HEK293T (cell line): ENCODE measurements at places on chromosomes 4 and X.

- peak; percentile 52 for DNase-seq
These were observed 95.4 kb downstream of the COL25A1 start for GRCh38 chr4:109207061-109207460.

DNA sequence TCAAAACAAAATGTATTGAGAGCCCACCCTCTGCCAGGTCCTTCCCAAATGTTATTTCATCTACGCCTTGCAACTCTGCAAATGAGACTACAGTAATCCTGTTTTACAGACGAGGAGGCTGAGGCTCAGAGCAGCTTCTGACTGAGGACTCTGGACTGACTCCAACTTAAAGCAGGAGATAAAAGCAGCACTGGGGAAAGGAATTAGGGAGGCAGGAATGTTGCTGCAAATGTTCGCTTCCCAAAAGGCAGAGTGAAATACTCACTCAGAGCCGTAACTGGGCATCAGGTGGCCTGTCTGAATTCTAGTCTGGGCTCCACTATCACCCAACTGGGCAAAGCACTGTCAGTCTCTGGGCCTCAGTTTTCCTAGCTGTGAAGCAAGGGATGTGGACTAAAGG, 94.7 kb upstream of the SRD5A3 start:
- no peak for DNase-seq

DNA sequence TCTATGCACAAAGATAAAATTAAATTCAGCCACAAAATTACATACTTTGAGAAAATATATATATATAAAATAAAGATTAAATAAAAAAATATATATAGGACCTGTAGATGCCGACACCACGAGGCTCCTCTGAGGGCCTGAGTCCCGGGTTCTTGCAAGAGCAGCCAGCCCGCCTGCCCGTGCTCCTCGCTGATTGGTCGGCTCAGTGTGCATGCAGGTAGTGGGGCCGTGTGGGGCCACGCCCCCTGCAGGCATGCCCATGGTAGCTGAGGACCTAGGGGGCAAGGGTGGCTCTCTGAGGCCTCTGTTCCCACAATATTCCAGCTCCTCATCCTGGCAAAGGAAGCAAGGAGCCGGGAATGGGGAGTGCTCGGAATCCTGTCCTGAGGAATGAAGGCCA, 80.5 kb upstream of the AMELX start:
- no peak for DNase-seq

DNA sequence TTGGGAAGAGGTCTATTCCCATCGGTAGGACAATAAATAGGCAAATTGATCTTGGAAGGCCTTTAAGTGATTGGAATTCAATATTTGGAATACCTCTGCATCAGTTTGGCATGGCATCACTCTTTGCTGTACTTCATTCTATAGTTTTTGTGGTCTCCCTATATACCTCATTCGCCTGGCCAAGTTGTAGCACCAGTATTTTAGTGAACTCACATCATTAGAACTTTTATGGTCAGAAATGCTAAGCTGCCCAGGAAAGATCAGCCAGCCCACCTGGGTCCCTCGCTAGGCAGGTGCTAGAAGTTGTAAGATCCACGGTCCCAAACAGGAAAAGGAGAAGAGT, 40.3 kb downstream of the ZCCHC13 start:
- no peak for DNase-seq

DNA sequence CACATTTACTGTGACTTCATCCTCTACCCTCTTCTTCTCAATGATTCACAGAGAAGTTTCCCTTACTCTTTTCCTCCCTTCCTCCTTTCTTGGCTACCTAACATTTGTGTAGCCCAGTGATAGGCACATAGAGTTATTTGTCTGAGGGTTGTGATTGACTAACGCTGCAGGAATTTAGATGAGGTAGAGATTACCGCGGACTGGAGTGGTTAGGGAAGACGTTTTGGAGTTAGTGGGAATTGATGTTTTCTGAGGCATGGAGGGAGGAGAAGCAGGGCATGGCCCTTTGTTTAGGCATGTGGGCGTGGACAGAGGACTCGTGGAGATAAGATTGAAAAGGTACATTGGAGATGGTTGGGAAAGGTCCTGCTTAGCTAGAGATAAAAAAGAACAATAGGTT, 246.7 kb downstream of the GPAT3 start:
- DNase-seq = no peak

- no peak for DNase-seq
These were observed 15.0 kb upstream of the MTNR1A start for GRCh38 chr4:186570193-186570996.

DNA sequence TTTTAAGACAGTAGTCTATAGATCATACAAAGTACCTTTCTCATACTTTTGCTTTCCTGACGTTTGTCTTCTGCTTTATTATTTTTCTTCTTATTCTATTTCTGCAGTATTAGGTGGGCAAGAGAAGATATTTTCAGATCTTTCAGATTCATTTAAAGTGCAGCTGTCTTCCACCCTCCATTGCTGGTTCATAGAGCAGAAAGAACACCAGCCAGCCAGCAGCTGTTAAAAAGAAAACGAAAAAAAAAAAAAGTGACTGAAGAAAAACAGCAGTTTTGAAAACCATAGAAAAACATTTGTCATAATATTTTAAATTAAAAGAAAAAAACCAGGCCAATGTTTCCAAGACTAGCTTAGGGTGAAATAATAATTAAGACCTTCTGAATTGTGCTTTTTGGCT, 42.9 kb downstream of the SMAD1 start:
- DNase-seq = no peak

DNA sequence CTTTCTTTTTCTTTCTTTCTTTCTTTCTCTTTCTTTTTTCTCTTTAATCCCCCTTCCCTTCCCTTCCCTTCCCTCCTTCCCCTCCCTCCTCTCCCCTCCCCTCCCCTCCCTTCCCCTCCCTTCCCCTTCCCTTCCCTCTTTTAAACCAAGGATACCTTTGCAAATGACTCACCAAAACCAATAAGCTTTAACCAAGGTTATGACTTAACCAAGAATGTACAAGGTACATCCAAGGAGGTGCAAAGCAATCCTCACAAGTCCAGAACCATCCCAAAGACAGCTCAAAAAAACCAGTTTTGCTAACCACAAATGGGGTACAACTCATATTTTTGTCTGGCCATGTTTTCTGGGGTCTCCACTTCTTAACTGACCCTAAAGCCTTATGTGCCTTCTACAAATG, 174.7 kb upstream of the PPP1R2C start:
- no peak for DNase-seq

GRCh38 chr4:117874216-117874615, 160.1 kb upstream of the NDST3 start:
- no peak for DNase-seq

DNA sequence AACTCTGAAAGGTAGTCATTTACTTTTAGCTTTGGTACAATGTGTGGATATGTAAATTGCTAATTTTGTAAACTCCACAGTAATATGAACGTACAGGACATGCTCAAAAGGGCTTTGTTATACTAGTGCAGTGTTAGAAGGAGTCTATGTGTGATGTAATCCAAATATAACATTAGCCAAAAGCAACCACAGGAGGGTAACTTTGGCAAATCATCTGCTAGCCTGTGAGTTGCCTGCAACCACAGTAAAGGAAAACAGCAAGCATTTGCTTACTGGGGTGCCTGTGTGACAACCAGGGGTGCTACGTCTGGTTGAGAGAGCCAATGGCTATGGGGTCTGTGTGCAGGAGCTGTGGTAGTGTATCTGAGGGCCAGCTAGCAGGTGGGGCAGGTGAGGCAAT, 245.8 kb downstream of the ADAMTS3 start:
- no peak for DNase-seq

GRCh38 chr4:171846232-171846631, 33.0 kb downstream of the GALNTL6 start:
- DNase-seq = peak; percentile 56

- no peak for DNase-seq
These were observed 295.4 kb downstream of the PACRGL start for GRCh38 chr4:20995610-20996009.

- DNase-seq = no peak
These were observed 1.5 kb upstream of the NDNF start for GRCh38 chr4:121073672-121074381.

DNA sequence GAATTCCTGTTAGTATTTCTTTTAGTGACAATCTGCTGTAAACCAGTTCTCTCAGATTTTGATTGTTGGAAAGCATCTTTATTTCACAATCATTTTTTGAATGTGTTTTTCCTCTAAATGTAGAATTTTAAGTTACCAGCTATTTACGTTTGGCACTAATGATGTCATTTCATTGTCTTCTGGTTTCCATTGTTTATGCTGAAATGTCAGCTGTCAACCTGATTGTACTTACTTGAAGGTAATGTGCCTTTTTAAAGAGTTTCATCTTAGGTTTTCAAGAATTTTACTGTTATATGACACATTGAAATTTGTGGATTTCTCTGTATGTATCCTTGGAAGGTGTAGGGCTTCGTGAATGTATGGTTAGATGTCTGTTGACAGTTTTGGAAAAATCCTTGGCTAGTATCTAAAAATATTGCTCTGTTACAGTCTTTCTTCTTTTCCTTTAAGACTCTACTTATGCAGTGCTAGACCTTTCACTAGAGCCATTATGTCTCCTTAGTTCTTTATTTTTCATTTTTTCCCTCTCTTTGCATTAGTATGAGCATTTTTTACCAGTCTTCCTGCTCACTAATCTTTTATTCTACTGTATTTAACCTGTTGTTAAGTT, 30.4 kb downstream of the SMAD1 start:
- DNase-seq = no peak

DNA sequence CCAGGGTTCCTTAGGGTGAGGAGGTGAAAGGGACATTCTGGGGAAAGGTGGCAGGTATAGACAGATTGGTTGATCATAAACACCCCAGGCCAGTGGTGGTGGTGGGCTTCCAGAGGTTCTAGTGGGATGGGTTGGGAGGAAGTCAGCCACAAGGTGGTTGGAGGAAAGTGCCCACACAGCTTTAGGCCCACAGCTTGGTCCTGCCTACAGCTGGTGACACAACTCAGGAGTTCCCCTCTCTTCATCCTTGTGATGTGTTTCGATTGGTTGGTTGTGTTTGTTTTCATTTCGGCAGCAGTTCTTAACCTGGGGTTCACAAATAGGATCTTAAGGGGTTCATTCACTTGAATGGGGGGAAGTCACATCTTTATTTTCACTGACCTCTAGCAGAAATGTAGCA, 157.0 kb downstream of the TMEM164 start:
- no peak for DNase-seq

- peak; percentile 77 for DNase-seq
These were observed 55.5 kb downstream of the LUZP4 start for GRCh38 chrX:115344885-115345614.

DNA sequence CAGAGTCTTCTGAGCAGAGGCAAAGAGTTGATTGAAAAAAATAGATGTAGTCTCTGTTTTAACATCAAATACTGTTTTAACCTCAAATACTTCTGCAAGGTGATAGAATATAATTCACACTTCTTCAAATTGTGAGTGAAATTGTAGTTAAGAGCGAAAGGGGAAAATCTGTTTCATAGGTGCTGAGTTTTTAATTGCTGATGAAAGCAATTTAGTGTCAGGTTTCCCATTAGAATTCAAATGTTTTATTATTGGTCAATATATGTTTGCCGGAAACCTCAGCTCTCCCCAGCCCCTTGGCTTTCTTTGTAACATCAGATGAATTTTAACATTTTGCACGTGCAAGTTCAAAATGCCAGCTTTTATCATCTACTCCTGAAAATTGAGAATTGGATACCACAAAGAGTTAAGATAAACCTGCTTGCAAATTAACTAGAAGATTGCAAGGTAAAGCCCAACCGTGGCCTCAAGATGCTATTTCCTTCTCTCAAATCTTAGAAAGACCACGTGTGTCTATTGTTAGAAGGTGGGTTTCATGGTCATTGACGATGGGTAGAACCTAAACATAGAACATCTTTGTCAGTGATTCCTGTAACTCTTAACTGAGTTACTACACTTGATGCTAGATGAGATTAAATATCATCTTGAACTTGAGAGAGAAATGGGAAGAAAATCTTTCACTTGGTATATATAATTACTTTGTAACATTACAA, 1824.2 kb upstream of the TENM3 start:
- no peak for DNase-seq

DNA sequence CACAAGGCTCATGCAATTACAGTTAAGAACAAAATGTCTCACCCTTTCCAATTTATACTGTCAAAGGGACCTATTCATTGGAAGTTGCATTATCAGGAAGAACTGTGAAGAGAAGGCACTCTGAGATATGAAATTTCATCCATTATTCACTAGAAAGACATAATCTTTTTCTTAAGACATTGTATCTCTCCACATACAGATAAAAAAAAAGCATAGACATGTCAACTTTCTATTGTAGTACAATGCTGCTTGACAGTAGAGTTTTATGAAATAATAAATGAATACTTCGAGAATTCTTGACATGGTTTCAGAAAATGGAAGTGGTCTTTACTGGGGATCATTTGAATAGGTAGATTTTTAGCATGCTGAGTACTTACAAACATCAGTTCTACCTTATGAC, 545.0 kb downstream of the TMA16 start:
- no peak for DNase-seq

DNA sequence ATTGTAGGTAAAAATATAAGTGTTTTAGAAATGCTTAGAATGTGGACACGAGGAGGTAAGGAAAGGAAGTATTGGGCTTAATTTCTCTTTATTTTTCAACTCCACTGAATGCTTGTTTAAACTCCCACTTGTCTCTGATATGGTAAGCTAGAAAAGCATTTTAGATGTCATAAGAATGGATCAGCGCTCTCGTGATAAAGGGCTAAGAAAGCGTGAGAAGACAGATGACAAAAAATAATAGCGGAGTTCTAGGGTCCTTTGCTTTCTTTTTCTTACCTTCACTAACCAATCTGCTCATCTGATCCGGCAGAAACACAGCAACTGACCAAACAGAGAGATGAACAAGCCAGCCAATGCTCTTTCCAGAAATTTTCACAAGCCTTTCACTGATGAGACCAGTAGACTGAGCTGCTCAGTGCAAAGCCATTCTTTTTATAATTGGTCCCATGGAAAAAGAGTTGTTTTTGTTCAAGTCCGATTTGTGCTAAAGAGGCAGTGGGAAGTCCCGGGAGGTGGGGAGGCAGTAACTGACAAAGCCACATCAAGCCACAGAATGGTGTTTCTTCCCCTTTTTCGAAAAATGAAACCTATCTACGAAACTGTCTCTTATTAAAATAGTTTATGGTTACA, at the start of gene TASL:
Gene TASL, minus strand, starts transcription at position 405 of the 630 bp plus-strand sequence. CDS start 17,411 bp downstream, outside the sequence.
- DNase-seq = no peak

GRCh38 chr4:56217343-56217890, 169.9 kb downstream of the AASDH start:
- DNase-seq = no peak
